ENCODE measurements at places on chromosomes 4 and X.

- DNase-seq: no peak
Measured at GRCh38 chr4:39169426-39169825, 12.9 kb upstream of the WDR19 start.

DNA sequence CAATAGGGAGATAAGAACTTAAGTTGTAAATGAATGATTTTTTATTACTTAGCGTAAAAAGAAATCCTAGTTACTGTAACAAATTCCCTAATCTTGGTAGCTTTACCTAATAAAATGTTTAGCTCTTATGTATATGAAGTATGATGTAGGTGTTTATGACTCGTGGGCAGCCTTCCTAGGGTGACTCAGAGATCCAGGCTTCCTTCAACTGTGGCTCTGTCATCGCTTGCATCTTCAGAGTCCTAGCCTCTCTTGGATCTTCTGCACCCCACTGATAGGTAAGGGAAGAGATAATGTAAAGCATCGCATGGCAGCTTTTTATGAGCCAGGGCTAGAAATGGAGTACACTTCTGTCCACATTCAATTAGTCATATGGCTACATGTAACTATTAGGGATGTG lies 165.6 kb upstream of the GLRA2 start:
- no peak for DNase-seq

- DNase-seq: no peak
Measured at GRCh38 chr4:124105212-124105611, 607.3 kb downstream of the ANKRD50 start.

GRCh38 chr4:70518716-70519115 lies 347 bp downstream of the AMTN start:
- DNase-seq: no peak

GRCh38 chr4:25552580-25553271 lies 102.9 kb upstream of the SLC34A2 start:
- DNase-seq: no peak

GRCh38 chr4:67446811-67447210 lies 98.5 kb downstream of the CENPC start:
- DNase-seq: no peak

DNA sequence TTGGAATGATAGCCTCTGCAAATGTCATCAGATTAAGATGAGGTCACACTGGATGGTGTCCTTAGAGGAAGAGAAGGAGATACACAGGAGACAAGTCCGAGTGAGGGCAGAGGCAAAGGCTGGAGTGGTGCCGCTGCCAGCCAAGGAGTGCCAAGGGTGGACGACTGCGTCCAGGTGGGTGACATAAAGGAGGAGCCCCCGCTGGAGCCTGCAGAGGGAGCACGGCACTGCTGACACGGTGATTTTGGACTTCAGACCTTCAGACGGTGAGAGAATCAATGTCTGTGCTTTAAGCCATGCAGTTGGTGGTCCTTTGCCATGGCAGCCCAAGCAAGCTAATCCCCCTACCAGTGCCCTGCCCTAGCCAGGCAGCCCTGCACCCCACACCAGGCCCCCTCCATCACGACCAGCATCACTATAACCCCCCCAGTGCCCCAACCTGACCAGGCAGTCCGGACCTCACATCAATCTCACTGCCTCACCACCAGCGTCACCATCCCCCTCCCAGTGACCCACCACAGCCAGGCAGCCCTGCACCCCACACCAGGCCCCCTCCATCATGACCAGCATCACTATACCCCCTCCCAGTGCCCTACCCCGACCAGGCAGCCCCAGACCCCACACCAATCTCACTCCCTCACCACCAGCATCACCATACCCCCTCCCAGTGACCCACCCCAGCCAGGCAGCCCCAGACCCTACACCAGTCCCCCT lies 130.0 kb downstream of the HMX1 start:
- DNase-seq: no peak

DNA sequence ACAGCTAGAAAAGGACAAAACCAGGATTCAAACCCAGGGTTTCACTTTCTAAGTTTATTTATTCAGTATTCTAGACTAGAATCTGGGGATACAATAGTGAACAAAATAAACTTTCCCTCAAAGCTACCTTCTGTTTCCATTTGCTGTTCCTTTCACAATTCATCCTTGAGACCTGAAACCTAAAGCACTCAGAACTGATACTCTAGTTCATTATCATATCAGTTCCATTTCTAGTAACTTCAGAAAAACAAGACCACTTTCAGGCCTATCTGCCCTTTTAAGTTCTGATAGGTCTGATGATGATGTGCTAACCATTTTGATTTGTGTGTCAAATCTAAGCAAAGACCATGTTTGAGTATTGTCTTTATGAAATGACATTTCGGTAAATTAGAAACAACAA lies 7.8 kb upstream of the XK start:
- no peak for DNase-seq

DNA sequence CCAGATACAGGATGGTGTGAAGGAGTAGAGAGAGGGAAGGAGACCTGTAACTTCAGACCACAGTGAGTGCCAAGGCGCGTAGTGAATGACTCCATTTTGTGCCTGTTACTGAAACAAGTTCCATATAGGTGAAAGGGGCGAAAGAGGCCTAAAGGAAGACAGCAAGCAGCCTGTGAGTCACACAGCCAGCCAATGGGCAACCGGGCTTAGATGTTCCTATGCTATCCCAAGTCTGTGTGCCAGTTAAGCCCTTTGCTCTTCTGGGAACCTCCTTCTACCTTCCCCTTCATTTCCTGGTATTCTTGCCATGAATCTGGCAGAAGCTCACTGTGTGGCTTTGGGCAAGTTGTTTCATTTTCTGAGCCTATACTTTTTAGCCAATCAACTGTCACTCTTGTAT lies 161.8 kb upstream of the LDB2 start:
- no peak for DNase-seq

DNA sequence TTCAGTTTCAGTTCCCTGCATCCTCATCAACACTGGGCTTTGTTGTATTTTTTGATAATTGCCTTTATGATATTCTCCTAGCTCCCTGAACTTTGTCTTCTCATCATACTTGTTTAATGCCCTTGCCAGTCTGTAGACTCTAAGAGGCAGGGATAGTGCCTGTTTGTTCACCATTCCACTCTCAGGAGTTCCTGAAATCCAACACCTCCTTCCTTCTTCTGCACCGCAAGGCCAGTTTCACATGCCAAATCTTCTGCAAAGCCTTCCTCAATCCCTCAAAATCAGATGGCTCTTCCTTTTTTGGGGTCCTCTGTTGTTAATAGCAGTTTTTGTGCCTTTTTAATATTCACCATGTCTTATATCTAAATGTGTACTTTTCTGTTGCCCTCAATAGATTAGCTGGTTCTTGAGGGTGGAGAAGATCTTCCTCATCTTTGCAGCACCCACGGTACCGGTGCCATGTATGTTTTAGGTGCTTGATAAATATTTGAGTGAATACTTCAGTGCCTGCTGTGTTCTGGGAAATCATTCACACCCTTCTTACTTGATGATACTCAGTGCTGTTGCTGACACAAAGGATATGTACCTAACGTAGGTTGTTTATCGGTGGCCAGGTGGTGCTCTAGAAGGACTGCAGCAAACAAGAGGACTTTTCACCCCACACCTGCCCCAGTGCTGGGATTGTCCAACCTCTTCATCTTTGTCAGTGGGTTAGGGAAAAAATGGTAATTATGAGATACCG lies 85.3 kb upstream of the LIMCH1 start:
- no peak for DNase-seq

DNA sequence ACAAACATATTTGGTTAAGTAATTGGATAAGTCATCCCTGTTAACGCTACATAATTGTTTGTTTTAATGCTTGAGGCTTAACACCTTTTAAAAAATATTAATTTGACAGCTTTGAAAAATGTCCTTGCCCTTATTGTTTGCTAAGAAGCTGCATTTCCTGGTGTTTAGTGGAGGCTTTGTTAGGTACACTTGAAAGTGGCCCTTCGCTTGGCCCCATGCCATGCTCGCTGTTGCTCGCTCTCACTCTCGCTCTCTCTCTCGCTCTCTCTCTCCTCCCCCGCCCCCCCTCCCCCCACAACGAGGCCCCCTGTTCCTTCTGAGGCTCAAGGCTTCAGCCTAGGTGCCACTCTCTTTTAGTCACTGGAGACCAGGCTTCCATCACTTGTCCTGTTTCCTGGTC lies 139.6 kb downstream of the DCLK2 start:
- no peak for DNase-seq

GRCh38 chr4:174358829-174359228 lies 75.1 kb downstream of the CEP44 start:
- DNase-seq: no peak

- DNase-seq: no peak
Measured at GRCh38 chr4:188329521-188329920, 190.3 kb downstream of the TRIML1 start.

GRCh38 chr4:16294455-16294854 lies 68.2 kb upstream of the TAPT1 start:
- DNase-seq: no peak

DNA sequence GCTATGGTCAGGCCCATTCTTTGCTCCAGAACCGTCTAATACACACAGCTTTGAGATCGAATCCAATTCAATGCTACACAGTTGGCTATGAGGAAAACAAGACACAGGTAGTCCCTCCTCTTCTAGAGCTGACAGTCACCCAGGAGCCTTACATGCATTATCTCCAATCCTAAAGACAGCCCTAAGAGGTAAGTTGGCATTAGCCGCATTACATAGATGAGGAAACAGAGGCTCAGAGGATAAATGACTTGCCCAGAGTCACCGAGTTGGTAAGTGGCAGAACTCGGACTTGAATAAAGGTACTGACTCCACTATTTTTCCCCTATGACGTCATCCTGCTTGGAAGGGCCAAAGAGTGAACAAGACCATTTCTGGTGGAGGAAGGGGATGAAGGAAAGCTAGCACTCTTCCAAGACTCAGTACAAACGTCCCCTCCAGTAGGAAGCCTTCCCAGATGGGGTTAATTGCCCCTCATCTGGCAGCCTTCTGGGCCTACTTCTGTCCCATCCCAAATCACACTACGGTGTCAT lies 8.5 kb downstream of the IQSEC2 start:
- no peak for DNase-seq

DNA sequence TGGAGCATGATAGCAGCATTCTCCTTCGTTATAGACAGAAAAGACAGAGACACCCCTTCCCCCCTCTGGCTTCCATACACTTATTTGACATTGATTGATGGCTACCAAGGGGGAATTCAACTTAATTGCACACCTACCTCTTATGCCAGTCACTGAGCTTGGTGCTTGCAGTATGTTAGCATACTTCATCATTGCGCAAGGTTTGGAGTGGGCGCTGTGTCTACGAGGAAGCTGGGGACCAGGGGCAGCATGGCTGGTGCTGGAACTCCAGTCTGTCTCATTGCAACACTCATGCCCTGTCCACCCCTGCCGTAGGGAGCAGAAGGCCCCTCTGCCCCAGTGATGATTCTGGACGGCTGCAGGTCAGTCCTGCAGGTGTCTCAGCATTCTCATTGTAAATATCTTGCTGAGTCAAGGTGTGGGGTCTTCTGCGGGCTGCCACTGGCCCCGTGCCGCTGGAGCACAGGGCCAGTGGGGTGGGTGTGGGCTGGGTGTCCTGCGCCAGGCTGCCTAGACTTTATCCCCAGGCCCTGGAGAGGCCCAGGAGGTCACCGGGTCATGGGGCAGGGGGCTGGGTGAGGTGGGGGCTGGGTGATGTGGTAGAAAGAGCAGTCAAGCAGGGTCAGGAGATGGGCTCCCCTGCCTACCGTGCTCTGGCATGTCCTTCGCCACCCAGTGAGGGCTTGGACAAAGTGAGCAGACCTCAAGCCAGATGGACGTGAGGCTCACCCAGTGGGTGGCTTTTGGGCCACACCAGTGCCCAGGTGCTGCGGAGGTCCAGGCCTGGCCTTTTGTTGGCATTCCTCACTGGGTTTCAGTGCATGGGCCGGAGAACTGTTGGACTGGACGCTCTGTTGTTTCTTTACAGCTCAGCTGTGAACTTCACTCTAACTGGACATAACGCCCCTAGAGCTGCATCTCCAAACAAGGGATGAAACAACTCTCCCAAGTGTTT lies 85.5 kb downstream of the PSAPL1 start:
- no peak for DNase-seq

DNA sequence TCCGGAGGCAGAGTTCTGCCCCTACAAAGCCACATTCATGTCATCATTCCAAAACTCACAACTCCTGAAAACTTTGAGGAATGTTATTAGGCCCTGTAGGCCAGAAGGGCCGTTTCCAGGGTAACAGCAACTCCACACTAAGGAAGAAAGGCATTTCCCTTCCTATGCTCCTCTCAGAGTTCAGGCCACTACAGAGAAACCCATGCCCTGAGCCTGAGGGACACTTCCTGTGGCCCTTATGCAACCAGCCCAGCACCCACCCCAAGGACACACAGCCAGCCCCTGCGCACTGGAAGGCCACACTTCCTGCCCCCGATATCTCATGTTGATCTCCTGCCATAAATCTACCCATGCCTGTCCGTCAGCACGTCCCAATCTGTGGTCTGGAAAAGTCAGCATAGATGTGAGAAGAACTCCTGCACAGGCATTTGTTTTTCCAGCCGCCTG lies 289.3 kb downstream of the BCOR start:
- peak; percentile 1 for DNase-seq

- no peak for DNase-seq
Measured at GRCh38 chr4:185965426-185966384, 103.3 kb upstream of the TLR3 start.

DNA sequence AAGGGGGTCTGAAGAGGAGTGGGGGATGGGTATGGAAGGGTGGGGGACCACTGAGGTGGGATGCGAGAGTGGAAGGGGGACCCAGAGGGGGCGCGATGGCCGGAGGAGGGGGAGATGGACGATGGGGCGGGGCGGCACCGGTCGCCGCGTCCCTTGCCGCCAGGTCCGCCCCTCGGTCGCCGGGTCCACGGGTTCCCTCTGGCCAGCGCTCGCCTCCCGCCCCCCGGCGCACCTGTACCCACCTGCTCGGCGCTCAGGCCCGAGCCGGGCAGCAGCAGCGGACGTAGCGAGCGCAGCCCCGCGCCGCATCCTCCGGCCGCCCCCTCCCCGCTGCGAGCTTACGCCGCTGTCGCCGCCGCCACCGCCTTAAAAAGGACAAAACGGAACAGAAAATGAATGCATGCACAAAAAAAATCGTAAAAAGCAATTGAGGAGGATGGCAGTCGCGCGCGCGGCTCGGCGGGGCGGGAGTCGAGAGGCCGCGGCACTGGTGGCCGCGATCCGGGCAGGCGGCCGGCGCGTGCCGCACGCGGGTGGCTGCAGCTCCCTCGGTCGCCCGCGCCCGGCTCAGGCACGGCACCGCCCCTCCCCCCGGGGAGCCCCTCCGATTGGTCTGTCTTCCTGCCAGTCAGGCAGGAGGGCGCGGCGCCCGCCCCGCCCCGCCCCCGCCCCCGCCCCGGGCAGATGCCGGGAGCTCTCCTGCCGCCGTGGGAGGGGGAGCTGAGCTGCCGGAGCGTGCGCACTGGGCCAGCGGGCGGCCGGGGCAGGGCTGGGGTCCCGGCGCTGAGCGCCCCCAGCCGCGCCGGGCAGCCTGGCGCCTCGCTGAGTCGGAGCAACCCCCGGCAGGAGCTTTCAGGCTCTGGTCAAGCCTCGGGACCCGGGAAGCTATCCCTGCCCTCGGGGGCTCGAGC lies at the start of gene JAKMIP1:
Gene JAKMIP1 (minus strand): TSS at position 539 of the 911 bp plus-strand sequence. CDS start 87,699 bp downstream, outside the sequence.
- peak; percentile 46 for DNase-seq

GRCh38 chrX:48613502-48614160 lies 16.3 kb downstream of the WDR13 start:
- no peak for DNase-seq

GRCh38 chrX:67563469-67564448 lies 19.9 kb downstream of the AR start:
- DNase-seq: no peak
